ENCODE measurements at places on chromosomes 12 and 14. TPM values are rescaled to one million over a fixed set of nuclear protein-coding genes. Genes with fewer than 3 reads are reported as not detected.

Gene PLA2G1B
- not detected for total RNA-seq

Gene KCNJ8
- not detected for total RNA-seq

Gene OTUB2
- total RNA-seq, result 1.3 TPM

Gene TRAFD1
- 30.8 TPM for total RNA-seq

Gene CCDC88C
- total RNA-seq, result 20.4 TPM

Gene PIWIL1
- not detected for total RNA-seq

Gene ITGA7
- 0.79 TPM for total RNA-seq

Data from bronchial epithelial cell (primary cell).